ENCODE measurements at places on chromosomes 16 and 17.

GRCh38 chr16:23494188-23494587, 16.1 kb downstream of the GGA2 start:
- no peak for DNase-seq

- no peak for DNase-seq
Observed at GRCh38 chr17:28967221-28968135, 16.2 kb upstream of the PHF12 start.

DNA sequence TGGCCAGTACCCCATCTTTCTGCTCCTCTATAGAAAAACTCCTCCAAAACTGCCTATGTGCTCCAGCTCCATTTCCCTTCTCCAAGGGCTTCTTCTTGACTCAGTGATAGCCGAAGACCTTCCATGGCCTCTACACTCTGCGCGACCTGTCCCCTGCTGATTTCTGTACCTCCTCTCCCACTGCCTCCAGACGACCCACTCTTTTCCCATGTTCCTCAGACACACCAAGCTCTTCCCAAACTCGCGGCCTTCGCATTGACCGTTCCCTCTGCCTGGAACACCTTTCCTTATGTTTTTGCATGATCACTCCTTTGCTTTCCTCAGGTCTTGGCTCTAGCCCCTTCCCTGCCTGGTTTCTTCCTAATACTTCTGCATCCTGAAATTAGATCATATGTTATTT, 255.6 kb upstream of the SDK2 start:
- no peak for DNase-seq

- no peak for DNase-seq
Observed at GRCh38 chr17:50800196-50800700, 32.9 kb upstream of the ANKRD40CL start.

GRCh38 chr16:73886426-73886825, 410.2 kb upstream of the PSMD7 start:
- no peak for DNase-seq

DNA sequence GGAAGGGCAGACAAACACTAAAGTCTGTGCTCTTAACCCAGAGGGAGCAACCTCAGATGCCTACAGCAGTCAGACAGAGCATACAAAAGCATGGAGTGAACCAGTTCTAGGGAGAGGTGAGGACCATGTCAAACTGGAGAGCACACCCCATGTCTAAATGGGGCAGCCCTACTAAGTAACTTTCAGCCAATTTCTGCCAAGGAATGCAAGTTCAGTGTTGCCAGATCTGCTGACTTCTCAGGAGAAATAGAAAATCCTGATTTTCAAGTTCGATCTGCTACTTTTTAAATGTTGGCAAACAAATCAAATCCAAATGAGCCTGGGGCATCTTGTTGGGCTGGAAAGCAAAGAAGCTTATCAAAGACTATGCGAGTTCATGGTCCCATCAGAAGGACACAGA, 17.5 kb upstream of the SCNN1B start:
- no peak for DNase-seq

- DNase-seq, result no peak
Observed at GRCh38 chr17:19799796-19800195, 51.7 kb upstream of the ALDH3A1 start.

GRCh38 chr16:82059161-82059982, 24.3 kb downstream of the HSD17B2 start:
- no peak for DNase-seq

- DNase-seq, result no peak
Observed at GRCh38 chr16:2857451-2858244, at the start of gene PRSS22. Gene PRSS22, minus strand, starts transcription at chr16:2858170. Its CDS starts 66 bp downstream, at chr16:2858104.

- no peak for DNase-seq
Observed at GRCh38 chr17:9522074-9522473, 53.5 kb downstream of the STX8 start.

- no peak for DNase-seq
Observed at GRCh38 chr17:32259586-32259985, 6.0 kb upstream of the RHBDL3 start.

DNA sequence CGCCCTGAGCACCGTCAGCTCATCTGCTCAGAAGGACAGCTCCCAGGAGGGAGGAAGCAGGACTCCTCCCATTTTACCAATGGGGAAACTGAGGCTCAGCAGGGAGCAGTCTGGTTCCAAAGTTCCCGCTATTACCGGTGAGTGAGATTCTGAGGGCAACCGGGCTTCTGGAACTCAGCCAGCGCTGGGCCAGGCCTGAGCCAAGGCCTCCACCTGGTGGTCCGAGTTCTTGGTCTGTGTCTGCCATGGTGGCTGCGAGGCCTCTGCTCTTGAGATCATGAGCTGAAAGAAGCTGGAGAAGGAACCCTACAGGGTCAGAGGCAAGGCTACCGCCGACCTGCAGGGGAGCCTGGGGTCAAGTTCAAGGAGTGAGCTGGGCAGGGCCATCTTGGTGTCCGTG, 110.8 kb upstream of the GSE1 start:
- DNase-seq, result no peak

GRCh38 chr17:28181568-28181967, 137.4 kb upstream of the TMEM97 start:
- DNase-seq, result no peak

DNA sequence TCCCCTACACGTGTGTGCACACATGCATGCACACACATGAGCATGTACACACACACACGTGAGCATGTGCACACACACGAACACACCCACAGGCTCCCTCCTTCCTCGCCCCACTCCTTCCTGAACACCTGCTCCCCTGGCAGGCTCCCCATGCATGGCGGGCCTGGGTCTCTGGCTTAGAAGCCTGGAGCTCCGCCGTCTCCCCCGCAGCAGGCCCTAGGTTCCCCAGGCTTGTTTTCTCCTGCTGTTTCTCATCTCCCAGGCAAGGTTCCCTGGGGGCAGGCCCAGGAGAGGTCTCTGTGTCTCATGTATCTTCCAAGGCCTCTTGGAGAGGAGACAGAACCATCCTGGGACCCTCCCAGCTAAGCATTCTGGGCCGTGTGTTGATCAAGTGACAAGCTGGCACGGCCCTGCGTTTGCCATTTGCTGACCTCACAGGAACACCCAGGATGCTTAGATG, 202.3 kb upstream of the CIBAR2 start:
- DNase-seq, result no peak

DNA sequence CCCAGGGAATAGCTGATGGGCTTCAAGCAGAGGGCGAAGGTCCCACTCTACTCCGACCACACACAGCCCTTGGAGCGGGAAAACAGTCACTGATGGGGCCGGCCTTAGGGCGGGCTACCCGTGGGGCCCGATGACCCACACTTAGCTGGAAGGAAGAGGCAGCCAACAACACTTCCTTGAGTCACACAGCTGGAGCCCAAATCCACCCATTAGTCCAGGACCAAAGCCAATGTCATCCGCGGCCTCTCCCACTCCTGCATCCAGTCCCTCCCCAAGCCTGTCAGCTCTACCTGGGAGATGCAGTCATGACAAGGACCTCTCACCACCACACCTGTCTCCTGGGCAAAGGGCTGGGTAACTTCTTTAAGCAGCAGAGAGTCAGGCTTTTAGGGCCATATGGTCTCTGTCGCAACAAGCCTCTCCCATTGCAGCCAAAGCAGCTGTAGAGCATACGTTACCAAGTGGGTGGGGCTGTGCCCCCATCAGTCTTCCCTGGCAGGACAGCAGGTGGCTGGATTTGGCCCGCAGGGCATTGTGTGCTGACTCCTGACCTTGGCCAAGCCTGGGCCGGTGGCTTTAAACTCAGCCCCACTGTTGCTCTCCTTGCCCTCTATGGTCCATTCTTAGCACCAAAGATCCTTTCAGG, 110.7 kb downstream of the SOCS1 start:
- DNase-seq, result no peak

GRCh38 chr17:79942591-79943346, 92.9 kb downstream of the TBC1D16 start:
- no peak for DNase-seq

DNA sequence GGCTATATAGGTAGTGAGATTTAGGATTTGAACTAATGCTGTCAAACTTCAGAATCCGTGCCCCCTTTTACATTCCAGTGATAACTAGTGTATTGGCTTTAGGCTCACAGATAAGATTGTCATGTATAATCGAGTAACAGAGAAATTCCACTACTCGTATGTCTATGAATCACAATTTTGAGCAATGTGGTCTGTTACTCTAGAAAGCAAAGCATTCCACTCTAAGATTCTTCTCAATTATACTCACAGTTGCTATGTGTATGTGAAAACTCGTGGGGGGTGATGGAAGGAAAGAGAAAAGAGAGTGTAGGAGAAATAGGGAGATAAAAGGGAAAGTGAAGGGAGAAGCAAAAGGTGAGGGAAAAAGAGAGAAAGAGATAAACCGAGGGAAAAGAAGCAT, 1175.1 kb upstream of the GOT2 start:
- no peak for DNase-seq

DNA sequence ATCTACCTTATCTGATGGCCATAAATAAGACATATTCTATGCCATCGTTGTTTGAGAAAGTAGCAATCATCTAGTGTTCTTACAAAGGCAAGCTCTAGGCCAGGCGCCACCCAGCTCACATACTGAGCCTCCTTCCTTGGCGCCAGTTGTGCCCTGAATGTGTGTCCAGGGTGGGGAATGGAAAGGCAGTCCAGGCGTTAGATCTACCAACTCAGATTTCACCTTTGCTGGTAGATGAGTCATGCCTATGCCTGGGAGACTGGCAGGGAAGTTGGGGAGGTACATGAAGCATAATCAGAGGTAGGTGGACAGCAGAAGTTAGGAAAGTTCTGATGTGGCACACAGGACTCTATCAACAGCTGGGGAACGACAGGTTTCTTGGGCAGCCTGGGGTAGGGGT, 23.6 kb downstream of the SDR42E1 start:
- no peak for DNase-seq

DNA sequence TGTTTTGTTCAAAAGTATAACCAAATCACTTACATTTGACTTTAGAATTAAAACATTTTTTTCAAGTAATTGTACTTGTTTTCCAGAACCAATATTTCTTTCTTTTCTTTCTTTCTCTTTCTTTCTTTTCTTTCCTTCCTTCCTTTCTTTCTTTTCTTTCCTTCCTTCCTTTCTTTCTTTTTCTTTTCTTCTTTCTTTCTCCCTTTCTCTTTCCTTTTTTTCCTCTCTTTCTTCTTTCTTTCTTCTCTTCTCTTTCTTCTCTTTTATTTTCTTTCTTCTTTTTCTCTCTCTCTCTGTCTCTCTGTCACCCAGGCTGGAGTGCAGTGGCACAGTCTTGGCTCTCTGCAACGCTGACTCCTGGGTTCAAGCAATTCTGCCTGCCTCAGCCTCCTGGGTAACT, 26.4 kb upstream of the PSMC5 start:
- no peak for DNase-seq

GRCh38 chr17:32256012-32256700, 9.5 kb upstream of the RHBDL3 start:
- DNase-seq, result no peak

DNA sequence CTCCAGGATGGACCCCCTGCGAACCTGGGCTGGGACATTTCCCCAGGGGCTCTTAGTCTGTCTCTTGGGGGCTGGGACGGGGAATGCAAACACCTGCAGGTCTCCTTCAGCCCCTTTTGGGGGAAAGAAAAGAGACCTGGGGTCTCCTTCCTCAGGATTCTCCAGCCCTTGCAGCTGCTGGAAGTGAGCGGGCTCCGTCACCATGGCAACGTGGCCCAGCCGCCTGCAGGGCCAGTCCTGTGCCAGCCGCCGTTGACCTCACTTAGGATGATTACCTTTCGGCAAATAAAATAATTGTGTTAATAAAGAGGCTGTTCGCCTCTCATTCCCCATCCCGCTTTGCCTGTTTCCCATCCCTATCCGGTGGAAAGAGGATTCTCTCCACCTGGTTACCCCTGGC, 25.7 kb downstream of the MRM1 start:
- DNase-seq, result no peak

DNA sequence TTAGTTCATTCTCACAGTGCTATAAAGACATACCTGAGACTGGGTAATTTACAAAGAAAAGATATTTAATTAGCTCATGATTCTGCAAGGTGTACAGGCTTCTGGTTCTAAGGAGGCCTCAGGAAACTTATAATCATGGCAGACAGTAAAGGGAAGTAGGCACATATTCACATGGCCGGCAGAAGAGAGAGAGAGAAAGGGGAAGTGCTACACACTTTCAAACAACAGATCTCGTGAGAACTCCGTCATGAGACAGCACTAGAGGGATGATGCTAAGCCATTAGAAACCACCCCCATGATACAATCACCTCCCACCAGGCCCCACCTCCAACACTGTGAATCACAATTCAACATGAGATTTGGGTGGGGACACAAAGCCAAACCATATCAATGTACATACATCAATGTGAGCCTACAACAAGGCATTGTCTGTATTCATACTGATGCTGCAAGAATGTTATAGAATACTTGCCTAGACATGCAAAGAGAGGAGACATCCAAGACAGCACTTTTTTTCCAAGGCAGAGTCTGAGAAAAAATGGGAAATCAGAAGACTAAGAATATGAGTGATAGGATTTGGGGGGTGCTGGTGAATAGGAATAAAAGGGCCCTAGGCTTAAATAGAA, 114.8 kb upstream of the XYLT1 start:
- DNase-seq, result no peak

GRCh38 chr17:57603978-57604377, 141.1 kb downstream of the CCDC182 start:
- DNase-seq, result no peak

DNA sequence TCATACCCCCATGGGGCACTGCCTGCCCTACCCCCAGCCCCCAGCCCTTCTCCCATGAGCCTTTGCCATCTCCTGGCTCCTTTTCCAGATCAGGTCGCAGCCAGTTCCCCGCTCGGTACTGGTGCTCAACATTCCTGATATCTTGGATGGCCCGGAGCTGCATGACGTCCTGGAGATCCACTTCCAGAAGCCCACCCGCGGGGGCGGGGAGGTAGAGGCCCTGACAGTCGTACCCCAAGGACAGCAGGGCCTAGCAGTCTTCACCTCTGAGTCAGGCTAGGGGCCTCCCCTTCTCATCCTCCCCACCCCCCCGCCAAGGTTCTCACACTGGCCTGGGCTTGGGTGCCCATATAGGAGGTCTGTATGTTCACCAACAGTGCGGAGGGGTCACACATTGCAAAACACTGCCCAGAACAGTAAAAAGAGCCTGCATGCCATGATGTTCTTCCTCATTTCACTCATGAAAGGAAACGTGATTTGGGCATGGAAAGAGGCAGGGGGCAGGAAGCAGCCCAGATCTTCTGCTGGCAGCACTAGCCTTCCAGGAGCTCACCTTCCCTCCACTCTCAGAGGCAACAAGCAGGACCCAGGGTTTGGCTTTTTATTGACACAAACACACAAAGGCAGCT, 7.5 kb downstream of the IFI35 start:
- no peak for DNase-seq

GRCh38 chr17:2174014-2174413, 119.1 kb downstream of the HIC1 start:
- no peak for DNase-seq
